ENCODE measurements at places on chromosomes 7 and 10. TPM values are rescaled to one million over a fixed set of nuclear protein-coding genes. Genes with fewer than 3 reads are reported as not detected.
A peak's percentile ranks its signal among the peaks of the same experiment; 100 is the strongest.

- no peak for DNase-seq
These were observed 69.8 kb upstream of the DGKI start for GRCh38 chr7:137916564-137916963.

- DNase-seq: no peak
These were observed 125.2 kb upstream of the NANOS1 start for GRCh38 chr10:118904286-118904685.

- no peak for DNase-seq
These were observed 90.2 kb downstream of the GPR85 start for GRCh38 chr7:112996331-112996871.

GRCh38 chr7:28921822-28922221, 36.3 kb downstream of the TRIL start:
- no peak for DNase-seq

- DNase-seq: no peak
These were observed 172.6 kb downstream of the ZNF248 start for GRCh38 chr10:37684765-37685164.

DNA sequence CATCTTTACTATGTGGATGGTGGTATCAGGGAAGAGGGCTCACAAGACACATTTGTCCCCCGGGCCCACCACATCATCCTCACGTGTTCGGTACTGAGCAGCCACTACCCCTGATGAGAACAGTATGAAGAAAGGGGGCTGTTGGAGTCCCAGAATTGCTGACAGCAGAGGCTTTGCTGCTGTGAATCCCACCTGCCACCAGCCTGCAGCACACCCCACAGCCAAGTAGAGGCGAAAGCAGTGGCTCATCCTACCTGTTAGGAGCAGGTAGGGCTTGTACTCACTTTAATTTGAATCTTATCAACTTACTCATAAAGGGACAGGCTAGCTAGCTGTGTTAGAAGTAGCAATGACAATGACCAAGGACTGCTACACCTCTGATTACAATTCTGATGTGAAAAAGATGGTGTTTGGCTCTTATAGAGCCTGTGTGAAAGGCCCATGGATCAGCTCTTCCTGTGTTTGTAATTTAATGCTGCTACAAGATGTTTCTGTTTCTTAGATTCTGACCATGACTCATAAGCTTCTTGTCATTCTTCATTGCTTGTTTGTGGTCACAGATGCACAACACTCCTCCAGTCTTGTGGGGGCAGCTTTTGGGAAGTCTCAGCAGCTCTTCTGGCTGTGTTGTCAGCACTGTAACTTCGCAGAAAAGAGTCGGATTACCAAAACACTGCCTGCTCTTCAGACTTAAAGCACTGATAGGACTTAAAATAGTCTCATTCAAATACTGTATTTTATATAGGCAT, 9.1 kb upstream of the CSGALNACT2 start:
- DNase-seq: peak; percentile 55

GRCh38 chr7:47204709-47205108, 377.2 kb downstream of the TNS3 start:
- DNase-seq: no peak

GRCh38 chr10:77165445-77166208, 472.0 kb downstream of the KCNMA1 start:
- DNase-seq: no peak

DNA sequence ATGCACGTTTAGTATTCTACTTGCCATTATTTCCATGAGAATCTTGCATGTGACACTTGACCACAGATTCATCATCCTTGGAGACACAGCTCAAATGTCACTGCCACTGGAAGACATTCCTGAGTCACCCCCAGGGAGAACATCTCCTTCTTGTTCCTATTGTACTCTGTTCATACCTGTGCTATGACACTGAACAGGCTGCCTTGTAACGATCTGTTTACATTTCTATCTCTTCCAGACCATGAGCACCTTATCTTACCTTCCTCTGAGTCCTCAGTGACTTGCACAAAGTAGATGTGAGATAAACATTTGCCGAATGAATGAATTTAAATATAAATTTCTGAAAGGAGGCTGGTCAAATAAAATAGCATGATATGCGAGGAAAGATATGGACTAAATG, 331.9 kb upstream of the LRRN3 start:
- no peak for DNase-seq

GRCh38 chr10:76133597-76134255, 702.3 kb downstream of the LRMDA start:
- DNase-seq: no peak

DNA sequence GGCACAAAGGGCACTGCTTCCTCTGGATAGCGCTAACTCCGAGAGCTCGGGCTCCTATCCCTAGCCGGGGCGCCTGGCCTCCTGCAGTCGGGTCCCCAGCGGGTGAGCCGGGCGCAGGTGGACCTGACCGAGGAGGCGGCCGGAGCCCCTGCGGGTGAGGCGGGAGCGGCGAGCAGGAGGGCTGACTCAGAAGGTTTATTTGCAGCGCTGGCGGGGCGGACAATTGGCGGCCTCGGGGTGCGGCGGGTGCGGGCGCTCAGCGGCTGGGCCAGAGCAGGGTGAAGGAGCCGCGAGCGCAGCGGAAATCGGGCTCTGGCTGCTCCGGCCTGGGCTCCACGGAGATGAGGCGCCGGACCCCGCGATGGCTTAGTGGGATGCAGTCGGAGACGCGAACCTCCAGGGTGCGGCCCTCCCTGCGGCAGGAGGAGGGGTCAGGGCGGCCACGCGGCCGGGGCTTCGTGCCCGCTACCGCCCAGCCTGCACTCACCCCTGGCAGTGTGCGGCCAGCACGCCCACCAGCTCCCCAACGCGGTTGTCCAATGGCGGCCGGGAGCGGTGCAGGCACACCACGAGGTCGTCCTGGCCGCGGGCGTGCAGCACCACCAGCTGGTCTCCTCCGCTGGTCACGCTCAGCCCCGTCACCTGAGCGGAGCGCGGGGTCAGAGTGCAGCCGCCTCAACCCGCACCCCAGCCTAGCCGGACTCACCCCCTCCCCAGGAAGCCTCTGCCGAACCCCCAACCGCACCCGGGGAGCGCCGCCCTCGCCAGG, 16.1 kb downstream of the MYO1G start:
- peak; percentile 83 for DNase-seq

DNA sequence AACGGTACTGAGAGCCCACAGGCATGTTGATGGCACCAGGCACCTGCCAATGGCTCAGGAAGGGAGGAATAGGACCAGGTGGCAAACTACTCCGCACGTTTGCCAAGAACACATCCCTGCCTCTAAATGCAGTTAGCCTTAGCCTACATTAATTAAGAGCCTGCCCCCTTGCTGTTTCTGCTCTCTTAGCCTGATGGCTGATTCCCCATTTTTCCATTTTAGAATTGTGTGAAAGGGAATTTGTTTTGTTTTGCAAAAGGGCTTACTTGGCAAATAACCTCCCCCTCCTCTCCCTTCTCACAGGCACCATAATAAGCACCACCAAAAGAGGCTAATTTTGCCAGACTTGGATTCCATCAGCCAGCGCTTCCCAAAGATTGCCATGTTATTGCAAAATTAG, 1203.2 kb downstream of the SORCS3 start:
- no peak for DNase-seq

GRCh38 chr7:11213266-11213665, 239.6 kb downstream of the PHF14 start:
- no peak for DNase-seq

DNA sequence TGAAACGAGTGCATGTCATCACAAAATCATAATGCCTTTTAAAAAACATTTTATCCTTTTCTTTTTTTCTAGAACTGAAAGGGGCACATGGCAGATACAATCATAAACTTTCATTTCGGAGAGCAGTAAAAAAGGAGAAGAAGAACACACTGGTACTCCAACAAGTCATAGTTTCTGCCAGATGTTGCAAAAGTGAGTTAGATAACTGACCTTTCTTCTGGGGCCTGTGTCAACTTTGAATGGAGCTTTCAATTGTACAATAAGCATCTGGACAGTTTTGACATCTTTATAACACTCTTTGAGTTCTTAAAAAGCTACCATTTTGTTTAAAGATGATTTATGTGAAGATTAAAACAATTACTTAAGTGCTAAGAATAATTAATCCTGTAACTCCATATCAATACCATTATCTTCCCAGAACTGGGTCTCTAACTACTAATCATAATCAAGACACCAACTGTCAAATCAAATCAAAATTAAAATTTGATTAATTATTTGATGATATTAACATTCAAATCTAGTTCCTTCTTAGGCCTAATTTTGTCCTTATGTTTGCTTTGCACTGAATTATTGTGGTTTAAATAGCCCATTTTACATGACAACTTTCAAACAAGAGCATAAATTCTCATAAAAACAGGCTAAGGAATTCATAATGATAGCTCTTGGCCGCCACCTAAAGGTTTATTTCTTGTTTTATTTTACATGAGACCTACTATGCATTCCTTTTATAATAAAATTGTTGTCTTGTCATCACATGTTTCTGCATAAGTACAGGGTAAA, 19.5 kb upstream of the ITGB8 start:
- no peak for DNase-seq

GRCh38 chr7:107441581-107442422, 28.1 kb upstream of the GPR22 start:
- DNase-seq: no peak

DNA sequence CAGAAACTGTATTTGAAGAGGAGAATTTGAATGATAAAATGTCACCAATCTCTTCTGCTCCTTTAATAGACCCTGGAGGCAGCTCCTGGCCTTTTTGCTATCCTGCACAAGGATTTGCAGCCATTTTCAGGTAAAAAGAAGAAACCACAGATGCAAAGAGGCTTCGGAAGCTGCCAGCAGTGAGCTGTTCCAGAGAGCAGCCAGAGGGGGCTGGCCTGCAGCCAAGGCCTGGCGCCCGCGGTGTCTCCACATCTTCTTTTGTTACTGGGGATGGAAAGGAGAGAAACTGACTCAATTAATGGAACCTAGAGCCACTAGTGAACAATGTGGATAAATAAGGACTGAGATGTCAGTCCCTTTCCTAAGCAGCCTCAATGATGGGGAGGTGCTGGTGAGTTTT, 23.9 kb upstream of the GPR26 start:
- DNase-seq: no peak

DNA sequence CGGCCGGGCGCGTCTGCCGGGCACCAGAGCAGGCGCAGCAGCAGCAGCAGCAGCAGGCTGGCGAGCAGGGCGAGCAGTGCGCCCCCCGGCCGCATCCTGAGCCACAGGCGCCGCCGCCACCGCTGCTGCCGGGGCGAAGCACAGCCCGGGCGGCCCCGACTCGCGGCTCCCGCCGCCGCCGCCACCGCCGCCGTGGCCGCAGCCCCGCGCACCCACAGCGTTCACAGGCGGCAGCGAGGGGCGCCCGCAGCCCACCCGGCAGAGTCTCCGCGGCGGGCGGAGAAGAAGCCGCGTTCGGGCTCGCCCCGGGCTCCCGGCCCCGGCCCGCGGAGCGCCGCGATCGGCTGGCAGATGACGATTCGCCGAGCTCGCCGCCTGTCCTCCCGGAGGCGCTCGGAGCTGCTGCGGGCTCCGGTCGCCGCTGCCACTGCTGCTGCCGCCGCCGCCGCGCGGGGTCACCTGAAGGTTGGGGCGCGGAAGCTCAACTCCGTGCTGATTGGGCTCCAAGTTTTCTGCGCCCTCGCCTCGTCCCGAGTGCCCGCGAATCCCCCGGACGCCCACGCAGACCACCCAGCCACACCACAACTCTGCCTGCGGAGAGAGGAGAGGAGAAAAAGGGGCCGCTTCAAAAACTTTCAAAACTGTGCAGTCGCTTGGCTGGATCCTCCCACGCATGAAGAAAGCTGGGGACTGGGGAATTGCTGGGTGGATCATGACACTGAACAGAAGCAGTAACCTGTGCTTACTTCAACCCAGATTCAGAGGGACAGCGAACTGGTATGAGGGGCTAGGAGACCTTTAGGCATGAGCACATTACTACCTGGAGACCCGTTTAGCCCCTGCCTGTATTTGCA, at the start of gene ST8SIA6:
ST8SIA6 (minus strand) TSS at position 435 of the 854 bp plus-strand sequence; CDS start at position 95, 340 bp downstream.
- peak; percentile 84 for DNase-seq

DNA sequence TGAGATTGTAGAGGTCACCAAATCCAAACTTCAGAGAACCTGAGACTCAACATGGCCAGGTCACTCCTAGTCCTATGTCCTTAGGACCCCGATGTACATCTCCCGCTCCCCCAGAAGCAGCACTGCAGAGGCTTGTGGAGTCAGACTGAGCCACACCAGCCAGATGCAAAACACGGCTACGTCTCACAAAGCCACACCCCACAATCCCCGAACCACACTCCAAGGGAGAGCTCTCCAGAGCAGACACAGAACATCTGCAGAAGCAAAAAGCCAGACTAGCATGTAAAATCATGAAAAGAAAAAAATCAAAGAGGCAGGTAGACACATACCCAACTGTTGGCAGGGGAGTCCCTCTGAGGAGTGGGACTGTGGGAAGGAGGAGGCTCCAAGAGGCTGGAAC, 104.9 kb downstream of the CTBP2 start:
- DNase-seq: no peak

DNA sequence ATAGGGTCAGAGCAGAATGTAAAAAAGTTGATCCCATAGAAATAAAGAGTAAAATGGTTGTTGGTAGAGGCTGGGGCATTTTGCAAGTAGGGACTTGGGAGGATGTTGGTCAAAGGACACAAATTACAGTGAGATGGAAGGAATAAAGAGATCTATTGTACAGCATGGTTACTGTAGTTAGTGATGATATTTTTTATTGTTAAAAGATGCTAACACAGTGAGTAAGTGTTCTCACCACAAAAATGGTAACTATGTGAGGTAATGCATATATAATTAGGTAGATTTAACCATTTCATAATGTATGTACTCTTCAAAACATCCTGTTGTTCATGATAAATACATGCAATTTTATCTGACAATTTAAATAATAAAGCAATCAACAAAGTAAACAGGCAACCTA, 280.7 kb upstream of the MAGI2 start:
- DNase-seq: no peak

- DNase-seq: no peak
These were observed 142.6 kb downstream of the DOCK1 start for GRCh38 chr10:127047878-127048238.

DNA sequence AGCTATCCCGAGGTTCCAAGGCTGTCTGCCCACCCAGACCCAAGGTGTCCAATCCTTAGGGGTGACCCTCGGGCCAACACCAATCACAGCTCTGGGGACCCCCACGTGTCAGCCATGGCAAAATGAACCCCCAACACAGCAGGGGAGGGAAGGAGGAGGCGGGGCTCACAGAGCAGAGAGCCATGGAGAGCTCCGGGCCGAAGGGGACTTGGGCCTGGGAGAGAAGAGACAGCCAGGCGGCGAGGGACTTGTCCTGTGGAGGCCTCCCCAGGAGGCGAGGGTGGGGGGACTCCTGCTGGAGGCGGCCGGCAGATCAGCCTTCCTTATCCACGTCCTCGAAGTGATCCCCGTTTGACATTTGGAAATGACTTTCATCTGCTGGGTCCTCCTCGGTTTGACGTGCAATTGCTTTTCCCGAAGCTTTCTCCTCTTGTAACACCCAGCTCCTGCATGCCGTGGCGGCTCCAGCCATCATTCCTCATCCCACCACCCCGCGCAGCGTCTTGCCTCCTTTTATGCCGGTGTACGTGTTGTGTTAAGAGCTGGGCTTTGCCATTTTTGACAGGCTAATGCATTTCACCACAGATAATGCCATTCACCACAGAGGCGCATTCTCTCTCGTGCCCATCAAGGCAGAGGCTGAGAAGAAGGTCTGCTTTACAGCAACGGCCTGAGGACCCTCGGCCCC, 337.4 kb downstream of the DNAJB6 start:
- DNase-seq: no peak

The IDI2 gene
- total RNA-seq: not detected

The ATOH7 gene
- 0.23 TPM for total RNA-seq

The CLCN1 gene
- not detected for total RNA-seq

The TMEM139 gene
- total RNA-seq: 0.32 TPM

The UNC5B gene
- total RNA-seq: 13.0 TPM

The TMEM60 gene
- 12.7 TPM for total RNA-seq

The SPDYE2 gene
- not detected for total RNA-seq

The CALCR gene
- not detected for total RNA-seq

The OR13A1 gene
- not detected for total RNA-seq

The FANK1 gene
- 1.3 TPM for total RNA-seq

The EVX1 gene
- total RNA-seq: not detected

The SPDYE2B gene
- total RNA-seq: not detected

Measured in aorta (tissue), 5 donors.